Anterior cingulate cortex (tissue), 58 donors: ENCODE measurements at places on chromosomes 7 and 10.
A peak's percentile ranks its signal among the peaks of the same experiment; 100 is the strongest.

DNA sequence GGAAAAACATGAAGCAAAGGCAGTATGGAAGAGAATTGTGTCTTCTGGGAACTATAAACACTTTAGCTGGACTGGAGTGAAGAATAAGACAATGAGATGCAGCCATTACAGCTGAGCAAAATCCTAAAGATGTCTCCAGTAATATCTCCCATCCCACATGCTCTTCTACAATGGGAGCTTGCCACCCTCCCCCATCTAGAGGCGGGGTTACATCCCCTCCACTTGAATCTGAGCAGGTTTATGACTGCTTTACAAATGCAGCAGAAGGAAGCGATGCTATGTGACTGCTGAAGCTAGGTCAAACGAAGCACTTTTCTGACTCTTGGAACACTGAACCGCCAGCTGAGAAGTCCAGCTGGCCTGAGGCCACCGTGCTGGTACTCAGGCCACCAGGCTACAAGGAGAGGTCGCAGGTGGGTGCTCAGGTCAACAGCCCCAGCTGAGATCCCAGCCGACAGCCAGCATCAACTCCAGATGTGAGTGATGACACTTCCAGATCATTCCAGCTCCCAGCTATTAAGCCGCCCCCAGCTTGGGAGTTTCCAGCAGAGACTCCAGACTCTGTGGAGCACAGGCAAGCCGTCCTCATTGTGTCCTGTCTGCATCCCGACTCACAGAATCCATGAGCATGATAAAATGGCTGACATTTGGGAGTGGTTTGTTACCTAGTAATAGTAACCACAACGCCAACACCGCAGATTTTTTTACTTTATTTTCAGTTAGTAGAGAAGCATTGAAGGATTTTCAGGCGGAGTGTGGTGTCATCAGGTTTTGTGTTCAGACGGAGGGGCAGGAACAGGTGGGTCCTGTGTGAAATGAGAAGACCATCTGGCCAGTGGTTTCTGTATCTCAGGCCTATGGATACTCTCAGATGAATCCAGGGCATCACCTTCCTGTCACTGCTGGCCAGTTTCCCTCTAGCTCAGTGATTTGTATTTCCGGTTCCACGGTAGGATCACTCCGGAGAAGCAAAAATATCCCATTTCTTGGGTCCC lies 89.3 kb downstream of the NPY start:
- no peak for DNase-seq

GRCh38 chr7:108157606-108158335 lies 27.6 kb upstream of the LAMB4 start:
- no peak for DNase-seq

GRCh38 chr7:140390034-140390433 lies 8.3 kb downstream of the SLC37A3 start:
- DNase-seq: no peak

- DNase-seq: no peak
Observed at GRCh38 chr7:28542410-28542809, 130.1 kb downstream of the CREB5 start.

- DNase-seq: no peak
Observed at GRCh38 chr10:100043344-100043743, 33.6 kb upstream of the DNMBP start.

- DNase-seq: no peak
Observed at GRCh38 chr7:19107356-19108146, 9.9 kb downstream of the TWIST1 start.

DNA sequence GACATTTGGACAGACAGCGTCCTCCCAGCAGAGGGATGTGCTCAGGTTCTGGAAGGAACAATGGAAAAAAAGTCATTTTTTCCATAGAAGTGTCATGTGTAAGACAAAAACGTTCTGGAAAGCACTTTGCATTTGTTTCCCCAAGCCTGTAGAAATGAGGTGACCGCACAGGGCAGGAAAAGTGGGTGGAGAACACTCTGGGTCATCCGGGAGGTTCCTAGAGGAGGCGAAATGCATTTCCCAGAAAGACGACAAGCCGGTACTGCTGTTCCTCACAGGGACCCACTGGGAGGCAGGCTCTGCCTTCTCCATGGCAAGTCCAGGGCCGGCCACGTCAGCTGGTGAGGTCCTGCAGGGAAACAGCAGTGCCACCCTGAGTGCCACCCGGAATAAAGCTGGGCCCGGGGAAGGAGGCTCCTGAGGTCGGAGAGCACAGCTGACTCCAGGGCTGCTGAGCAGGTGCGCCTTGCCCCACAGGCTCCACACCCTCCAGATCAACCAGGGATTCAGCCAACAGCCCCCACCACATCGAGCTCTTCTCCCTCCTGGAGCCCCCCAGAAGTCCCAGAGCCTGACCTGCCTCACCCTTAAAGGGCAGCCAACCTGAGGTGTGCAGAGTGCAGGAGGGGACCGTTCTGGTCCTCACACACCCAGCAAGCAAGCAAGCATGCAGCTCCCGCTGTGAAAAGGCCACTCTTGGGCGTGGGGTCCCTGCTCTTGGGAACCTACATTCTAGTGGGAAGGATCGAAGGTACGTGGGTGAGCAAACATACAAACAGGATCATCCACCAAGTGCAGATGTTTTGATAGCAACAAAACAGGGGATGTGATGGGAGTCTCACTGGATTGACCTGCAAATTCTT lies 28.8 kb upstream of the INPP5A start:
- DNase-seq: no peak

GRCh38 chr10:119525116-119525515 lies 17.4 kb downstream of the RGS10 start:
- no peak for DNase-seq

GRCh38 chr7:156829669-156830336 lies 63.2 kb downstream of the LMBR1 start:
- DNase-seq: no peak

GRCh38 chr10:69216577-69217118 lies 3.5 kb upstream of the HKDC1 start:
- DNase-seq: no peak

DNA sequence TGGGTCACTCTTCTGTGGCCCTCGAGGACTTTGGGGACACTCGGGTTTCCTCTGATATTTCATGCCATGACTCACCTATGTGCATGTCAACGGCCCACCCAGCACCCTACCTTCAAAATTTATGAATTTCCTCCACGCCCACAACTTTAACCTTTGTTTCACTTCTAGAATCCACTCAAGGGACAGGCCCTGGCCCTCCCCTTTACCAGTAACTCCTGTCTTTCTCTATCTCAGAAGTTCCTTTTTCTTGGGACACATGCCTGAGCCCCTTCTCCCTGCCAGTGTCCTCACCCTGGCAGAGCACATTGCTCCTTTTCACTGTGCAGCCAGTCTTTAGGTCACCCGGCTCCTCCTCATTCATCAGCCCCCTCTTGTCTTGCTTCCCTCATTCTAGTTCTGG lies 282.5 kb upstream of the KLF6 start:
- no peak for DNase-seq

GRCh38 chr10:70475661-70476060 lies 2.9 kb upstream of the PALD1 start:
- DNase-seq: no peak

DNA sequence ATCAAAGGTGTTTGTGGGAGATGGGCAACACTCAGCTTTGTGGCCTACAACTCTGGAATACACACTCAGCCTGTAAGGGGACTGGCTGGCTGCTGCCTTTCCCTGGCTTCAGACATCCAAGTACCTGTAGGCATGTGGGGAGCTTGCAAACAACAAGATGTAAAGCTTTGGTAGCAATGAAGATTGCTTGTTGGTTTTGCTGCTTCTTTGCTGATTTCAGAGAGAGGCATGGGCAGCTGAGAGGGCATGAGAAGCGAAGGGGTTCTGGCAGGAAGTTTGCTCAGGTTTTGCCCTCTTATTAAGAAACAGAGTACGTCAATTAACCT lies 434.8 kb downstream of the LRMDA start:
- no peak for DNase-seq

- peak; percentile 56 for DNase-seq
Observed at GRCh38 chr7:155738652-155739537, 73.4 kb downstream of the SHH start.

DNA sequence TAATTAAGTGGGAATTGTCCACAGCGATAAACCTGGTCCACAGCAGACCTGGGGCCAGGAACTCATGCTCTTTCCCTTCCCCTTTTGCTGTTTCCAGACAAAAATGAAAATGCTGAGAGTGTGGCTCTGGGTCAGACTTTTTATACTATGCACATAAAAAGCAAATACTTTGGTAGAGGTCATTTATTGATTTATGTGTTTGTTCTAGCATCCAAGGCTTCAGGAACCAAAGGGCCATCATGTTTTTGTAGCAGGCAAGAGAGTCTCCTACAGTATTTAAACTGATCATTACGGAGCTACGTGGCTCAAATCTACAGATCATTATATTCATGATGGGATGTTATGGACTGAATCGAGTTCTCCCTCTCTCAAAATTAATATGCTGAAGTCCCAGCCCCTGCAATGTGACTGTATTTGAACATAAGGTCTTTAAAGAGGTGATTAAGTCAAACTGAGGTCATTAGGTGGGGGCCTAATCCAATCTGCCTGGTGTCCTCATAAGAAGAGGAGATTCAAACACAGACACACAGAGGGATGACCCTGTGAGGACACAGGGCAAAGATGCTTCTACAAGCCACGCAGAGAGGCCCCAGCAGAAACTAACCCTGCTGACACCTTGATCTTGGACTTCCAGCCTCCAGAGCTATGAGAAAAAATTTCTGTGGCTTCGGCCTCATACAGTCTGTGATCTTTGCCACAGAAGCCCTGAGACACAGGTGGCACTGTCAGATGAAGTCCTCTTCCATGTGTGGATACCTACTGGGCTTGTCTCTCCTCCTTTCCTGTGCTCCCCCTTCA lies 46.1 kb upstream of the RNF32 start:
- DNase-seq: no peak

GRCh38 chr7:31007634-31008033 lies 43.9 kb downstream of the GHRHR start:
- DNase-seq: no peak

DNA sequence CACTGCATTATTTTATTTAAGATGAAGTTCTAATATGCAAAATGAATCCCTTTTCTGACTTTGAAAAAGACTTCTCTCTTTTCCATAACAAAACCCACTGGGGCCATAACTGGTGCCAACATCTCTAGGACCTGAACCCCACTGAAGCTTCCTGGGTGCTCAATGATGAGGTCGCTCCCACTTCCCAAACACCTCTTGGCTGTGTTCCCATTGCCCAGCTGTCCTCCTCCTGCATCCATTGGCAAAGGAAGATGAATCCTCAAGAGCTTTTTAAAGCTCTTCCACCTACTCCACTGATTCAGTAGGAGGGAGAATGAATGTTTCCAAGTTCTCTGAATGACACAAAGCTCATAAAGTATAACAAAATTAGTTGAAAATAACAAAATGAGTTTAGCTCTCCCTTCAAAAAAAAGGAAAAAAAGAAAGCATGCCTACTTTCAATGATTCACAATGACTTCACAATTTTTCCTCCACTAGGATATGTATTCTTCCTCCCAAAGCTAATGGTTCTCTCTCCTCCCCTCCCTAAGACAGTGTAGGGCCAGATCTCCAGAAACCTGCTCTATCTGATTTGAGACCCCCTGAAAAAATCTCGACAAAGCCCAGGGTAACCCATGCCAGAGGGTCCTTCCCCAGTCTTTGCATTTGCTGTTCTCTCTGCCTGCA lies 64.8 kb downstream of the SORBS1 start:
- no peak for DNase-seq

DNA sequence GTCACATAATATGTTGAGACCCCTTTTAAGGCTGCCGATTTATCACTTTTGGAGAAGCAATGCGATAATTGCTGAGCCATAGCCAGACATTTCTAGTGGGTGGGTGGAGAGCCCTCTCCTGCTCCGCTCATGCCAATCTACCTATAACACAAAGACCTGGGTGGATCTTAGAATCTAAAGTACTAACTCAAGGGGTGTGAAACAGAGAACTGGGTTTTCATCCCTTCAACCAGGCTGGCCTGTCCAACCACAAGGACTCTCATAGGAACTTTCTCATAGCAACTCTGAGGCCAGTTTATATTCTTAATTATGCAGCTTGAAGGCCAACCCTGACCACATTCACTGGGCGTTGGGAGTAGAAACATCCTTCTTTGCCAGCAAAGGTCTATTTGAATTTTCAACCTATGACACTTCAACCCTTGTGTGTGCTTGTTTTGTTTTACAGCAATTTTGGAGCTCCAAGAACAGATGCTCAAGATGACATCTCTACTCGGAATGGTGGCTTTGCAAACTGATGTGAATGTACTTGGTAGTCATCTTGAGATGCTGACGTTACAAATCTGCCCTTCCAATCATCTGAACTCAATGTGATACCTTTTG lies 1198.2 kb upstream of the AUTS2 start:
- no peak for DNase-seq

- DNase-seq: no peak
Observed at GRCh38 chr7:102463841-102464576, 654 bp downstream of the ALKBH4 start.

- DNase-seq: no peak
Observed at GRCh38 chr10:3482200-3482993, 302.6 kb downstream of the KLF6 start.

GRCh38 chr7:143467724-143468123 lies 9.9 kb upstream of the TAS2R41 start:
- no peak for DNase-seq

- no peak for DNase-seq
Observed at GRCh38 chr10:6739530-6740174, 159.6 kb upstream of the PRKCQ start.

DNA sequence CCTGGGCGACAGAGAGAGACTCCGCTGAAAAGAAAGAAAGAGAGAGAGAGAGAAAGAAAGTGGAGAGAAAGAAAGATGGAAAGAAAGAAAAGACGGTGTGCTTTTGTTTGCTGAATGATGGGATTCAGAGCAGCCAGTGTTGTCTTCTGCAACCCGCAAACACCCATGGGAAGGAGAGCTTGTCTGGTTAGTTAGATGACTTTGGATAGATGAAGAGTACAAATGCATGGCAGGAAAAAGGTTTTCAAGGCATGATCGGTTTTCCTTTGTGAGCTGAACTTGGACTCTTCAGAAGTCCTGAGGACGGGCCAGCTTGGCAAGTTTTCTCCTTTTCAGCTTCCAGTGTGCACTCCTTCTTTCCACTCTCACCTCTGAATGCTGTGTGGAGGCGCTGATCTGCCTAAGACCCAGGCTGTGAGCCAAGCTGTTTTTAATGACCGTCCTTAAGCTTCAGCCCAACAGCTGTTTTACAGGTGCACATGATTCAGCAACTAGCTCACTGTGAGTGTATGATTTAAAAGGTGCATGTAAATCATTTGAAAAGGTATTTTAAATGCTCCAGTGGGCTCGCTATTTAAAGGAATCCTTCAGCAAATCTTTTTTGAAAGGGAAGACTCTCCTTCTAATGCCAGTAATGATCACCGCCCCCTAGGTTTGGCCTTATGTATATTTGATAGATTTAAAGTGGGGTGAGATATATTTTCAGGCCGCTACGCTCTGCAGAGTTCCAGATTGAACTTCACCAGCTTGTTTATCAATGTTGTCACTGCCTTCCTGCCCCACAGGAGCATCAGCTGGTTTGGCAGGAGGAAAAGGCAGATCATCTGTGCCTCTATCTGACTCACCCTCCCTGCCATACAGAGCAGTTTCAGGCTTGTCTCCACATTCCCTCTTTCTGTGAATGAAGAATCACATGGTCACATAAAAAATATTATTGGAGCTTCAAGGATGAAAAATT lies 115.0 kb downstream of the PLXDC2 start:
- no peak for DNase-seq
